Stimulated activated CD4-positive, alpha-beta T cell treated with anti-CD3 and anti-CD28 coated beads, Interleukin-12 subunit alpha, Interleukin-12 subunit beta, amount 100 ng/mL, for 24 hours (primary cell): ENCODE measurements at places on chromosomes 12 and 14.

DNA sequence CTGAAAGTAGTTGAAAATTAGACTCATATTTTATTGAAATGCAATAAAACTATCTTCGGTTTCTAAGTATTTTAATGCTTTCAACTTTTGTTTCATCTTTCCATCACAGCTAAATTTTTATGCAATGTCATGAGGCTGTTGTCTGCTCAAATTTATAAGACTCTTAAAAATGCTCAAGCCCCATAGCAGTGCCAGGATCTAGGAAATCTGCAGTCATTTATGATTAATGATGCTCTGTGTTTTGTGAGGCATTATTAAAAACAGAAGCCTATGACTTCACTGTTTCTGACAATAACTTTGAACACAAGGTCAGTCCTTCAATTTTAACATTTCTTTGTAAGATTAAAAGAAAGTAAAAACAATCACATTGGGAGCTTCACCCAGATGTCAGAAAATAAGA, 112.5 kb downstream of the ALX1 start:
- DNase-seq = no peak

DNA sequence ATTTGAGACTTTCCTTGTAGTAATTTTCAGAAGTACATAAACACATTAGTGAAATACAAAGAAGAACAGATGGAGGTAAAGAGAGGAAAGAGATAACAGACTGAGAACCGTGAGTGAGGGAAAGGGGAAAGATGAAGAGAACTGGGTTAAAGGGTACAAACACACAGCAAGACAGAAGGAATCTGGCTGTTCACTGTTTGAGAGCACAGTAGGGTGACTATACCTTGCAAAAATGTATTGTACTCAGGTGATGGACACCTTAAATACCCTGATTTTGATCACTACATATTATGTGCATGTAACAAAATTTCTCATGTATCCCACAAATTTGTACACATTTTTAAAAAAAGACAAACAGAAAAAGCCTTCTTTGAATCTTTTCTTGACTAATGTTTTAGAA, 2.7 kb upstream of the TRHDE start:
- no peak for DNase-seq

GRCh38 chr14:45287610-45288009, 34.6 kb upstream of the MIS18BP1 start:
- no peak for DNase-seq

GRCh38 chr14:48723841-48724495, 862.2 kb downstream of the RPS29 start:
- no peak for DNase-seq
